Stimulated activated CD4-positive, alpha-beta T cell treated with anti-CD3 and anti-CD28 coated beads, Interleukin-2, amount 100 ng/mL, for 24 hours (primary cell): ENCODE measurements at places on chromosomes 11 and 22.

GRCh38 chr11:26806219-26806618 is 84.4 kb upstream of the SLC5A12 start:
- DNase-seq, result no peak

DNA sequence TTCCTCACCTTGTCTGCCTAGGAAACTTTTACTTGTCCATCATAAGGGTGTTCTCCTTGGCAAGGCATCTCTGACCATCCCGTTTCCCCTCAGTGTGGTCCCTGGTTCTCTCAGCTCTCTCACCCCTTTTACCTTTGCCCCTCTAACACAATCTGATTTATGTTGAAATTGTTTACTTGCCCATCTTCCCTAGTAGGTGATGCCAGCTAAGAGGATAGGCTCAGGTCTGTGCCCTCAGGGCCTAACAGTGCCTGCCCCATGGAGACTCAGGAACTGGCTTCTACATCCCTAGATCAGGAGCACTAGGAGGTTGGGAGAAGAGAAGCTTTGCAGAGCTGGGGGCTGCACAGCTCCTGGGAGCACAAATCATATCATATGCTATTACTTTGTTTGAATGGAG is 21.1 kb upstream of the ALG8 start:
- no peak for DNase-seq

DNA sequence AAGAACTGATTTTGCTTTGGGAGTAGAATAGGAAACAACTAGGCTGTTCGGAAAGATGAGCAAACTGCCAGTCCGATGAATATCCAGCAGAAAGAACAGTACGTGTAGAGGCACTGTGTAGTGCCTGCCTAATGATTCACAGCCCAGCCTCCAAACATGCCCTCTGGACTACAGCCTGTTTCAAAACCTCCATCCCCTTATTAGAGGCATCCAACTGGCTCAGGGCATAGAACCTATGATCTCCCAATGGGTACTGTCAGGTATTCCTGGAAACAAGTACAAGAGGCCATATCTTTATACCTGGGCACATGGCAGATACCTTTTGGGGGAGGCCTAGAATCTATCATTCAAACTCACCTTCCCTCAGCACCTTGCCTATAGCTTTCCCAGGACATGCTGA is 4.9 kb downstream of the RRP8 start:
- DNase-seq, result no peak

DNA sequence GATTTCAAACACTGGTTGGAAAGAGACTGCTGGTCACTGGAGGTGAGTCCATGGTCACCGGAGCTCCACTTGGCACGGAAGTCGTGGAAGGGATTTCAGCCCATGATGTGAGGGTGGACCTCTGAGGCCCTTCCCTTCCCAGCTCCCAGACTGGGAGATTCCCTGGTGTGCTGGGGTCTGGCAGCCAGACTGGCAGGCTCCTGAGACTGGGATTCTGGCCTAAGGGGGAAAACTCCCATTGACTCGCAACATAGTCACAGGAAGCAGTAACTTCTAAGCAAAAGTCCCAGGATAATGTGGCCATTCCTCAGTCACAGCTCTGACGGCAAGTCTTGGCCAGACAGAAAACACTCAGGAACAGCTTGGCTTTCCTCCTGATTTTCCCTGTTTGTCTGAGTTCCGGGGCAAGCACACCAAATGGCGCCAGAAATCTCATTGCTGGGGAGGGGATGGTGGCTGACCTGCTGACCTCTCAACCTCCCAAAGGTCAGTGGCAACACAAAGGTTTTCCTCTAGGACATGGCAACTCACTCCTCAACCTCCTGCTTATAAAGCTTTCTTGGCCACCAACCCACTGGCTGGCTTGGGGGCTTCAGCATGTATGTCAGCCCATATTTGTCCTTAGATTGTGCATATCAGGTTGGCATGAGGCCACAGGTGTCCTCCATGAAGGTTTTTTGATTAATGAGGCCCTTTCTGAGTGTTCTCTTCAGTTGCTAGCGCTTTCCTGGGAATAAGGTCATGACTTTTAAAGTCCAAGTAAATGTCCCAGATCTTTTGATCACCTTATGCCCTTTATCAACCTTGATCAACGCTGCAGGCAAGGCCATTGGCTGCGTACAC is 99.5 kb downstream of the CCDC81 start:
- no peak for DNase-seq

GRCh38 chr22:46058591-46059519 is 81.9 kb upstream of the WNT7B start:
- DNase-seq, result no peak

- DNase-seq, result no peak
Measured at GRCh38 chr22:31732089-31732829, 17.7 kb downstream of the PRR14L start.

DNA sequence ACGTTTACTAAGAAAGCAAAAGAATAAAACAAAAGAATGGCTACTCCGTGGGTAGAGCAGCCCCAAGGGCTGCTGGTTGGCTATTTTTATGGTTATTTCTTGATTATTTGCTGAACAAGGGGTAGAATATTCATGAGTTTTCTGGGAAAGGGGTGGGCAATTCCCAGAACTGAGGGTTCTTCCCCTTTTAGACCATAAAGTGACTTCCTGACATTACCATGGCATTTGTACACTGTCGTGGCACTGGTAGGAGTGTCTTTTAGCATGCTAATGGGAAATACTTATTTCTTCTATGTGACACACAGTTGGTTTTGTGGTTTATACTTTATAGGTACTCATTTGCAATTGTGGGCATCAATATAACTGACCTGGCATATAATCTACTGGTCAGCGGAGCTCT is 56.3 kb downstream of the SLN start:
- no peak for DNase-seq

DNA sequence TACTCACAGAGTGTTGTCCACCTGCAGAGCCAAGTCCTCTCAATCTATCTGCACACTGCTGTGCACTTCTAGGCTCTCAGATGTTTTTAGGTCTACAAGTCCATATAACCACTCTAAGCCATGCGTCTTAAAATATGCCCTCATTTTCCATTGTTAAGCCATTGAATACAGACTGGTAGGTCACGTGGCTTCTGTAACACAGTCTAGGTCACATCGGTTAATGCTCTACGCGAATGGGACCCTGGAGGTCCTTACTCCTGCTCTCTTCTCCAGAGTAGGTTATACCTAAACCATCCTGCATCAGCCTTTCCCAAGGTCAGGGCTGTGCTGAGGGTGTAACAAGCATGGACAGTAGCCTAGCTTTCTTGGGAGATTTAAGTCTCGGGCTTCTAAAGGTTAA is 819 bp downstream of the JAML start:
- no peak for DNase-seq

DNA sequence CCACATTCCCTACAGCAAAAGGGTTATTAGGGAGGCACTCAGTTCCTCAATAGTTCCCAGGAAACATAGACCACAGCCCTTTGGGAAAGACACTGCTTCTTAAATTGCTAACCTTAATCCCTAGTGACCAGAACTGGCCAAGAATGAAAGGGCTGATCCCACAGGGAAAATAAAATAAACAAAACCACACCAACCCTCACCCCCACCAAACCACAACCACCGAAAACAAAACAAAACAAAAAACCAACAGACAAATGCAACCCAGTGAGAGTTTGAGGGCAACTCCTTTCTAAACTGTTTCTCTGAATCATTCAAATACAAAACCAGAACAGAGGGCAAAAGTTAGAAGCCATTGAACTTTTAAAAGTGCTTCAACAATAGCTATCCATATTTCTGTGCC is 57.2 kb downstream of the NAV2 start:
- no peak for DNase-seq

GRCh38 chr11:67045314-67045713 is 11.3 kb upstream of the RHOD start:
- no peak for DNase-seq

GRCh38 chr11:61972112-61972671 is 4.8 kb upstream of the FTH1 start:
- DNase-seq, result no peak

- DNase-seq, result no peak
Measured at GRCh38 chr11:1604181-1604580, 4.1 kb downstream of the KRTAP5-3 start.

GRCh38 chr11:100727410-100727809 is 40.3 kb downstream of the ARHGAP42 start:
- no peak for DNase-seq

DNA sequence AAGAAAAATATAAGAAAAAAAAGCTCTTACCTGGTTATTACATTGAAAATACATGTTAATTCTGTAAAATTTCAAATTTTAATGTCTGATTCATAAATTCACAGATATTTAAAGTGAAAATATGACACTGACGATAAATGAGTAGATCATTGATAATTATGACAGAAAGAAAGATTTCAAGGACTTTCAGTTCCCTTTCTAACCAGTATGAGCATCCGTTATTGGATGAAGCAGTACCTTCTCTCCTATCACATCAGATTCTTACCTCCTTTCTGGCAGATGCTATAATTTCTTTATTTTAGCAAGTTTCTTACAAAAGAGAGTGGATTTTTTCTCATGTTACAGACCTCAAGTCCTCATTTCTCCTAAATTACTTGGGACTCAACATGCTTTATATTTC is 847.3 kb downstream of the JRKL start:
- no peak for DNase-seq

GRCh38 chr11:60314635-60315321 is 12.3 kb upstream of the MS4A6E start:
- DNase-seq, result no peak

- DNase-seq, result no peak
Measured at GRCh38 chr11:86117712-86118063, 48.8 kb upstream of the PICALM start.

GRCh38 chr11:76768088-76768908 is 14.9 kb upstream of the TSKU start:
- DNase-seq, result peak; percentile 4

GRCh38 chr22:33597274-33597985 is 322.8 kb downstream of the LARGE1 start:
- no peak for DNase-seq

DNA sequence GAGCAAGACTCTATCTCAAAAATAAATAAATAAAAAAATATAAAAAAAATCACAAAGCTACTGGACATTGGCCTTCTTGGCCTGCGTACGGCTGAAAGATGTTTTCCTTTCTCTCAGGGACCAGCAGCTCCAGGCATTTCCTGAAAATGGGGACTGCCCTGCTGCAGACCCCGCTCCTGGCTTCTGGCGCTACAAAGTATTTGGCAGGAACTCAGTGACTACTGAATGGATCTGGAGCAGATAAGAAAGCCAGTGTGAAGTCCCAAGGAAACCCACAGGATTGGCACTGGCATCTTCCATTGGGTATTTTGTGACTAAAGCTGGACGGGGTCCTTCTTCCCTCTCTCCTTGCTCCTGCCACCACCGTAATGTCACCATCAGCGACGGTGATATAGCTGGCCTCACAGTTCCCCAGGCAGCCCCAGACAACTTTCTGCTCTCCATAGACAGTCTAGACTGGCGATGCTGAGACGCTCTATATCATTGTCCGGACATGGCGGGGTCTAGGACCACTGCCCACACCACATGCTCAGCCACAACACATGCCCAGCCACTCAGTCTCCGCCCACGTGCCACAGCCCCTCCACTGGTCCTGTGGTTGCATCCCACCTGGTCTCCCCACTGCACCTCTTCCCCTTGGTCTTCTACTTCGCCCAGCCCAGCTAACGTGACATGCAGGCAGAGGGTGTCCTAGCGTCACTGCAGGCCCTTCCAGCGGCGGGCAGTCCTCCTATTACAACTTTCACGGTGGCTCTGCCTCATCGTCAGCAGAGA is 22.7 kb upstream of the YPEL1 start:
- no peak for DNase-seq

DNA sequence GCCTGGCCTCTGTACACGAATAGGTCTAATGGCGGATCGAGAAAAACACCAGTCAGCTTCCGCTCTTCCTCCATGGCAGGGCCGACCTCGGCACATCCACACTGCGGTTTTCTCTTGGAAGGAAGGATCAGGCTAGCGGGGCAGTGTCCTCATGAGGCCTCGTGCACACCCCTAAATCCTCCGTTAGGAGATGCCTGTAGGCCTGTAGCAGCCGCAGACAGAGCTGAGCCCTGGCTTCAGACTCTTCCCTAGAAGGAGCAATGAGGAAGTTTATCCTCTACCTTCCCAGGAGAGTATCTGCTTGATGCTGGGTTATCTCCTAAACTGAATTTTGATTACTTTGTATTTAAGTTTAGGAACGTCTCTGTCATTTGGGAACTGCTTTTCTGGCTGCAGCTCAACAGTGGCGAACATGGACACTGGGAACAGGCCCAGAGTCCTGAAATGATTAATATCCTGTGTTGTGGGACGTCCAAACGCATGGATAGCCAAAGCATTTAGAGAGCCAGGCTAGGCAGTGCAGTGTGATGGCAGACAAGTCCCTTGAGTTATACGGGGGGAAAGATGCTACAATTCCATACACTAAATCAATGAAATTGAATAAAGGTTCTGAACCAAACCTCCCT is 16.5 kb upstream of the BMAL1 start:
- DNase-seq, result no peak

DNA sequence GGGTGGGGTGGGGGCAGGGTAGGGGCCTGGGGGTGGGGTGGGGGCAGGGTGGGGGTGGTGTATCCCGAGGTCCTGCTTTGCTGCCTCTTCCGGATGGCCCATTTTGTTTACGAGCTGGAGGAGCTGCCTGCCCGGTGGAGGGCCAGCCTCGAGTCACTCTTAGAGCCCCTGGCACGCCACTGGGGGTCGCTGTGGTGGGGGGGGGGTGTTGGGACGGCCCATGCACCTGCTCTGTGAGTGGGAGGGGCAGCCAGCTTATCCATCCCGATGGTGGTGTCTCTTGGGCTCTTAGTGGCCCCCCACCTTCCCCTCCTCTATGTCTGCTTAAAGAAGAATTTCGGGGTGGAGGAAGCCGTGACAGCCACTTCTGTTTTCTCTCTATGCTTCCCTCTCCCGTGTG is 24.6 kb downstream of the MRGPRD start:
- peak; percentile 13 for DNase-seq

- no peak for DNase-seq
Measured at GRCh38 chr11:2289350-2289749, 12.4 kb downstream of the C11orf21 start.

- no peak for DNase-seq
Measured at GRCh38 chr11:123564221-123564620, 90.2 kb downstream of the SCN3B start.

DNA sequence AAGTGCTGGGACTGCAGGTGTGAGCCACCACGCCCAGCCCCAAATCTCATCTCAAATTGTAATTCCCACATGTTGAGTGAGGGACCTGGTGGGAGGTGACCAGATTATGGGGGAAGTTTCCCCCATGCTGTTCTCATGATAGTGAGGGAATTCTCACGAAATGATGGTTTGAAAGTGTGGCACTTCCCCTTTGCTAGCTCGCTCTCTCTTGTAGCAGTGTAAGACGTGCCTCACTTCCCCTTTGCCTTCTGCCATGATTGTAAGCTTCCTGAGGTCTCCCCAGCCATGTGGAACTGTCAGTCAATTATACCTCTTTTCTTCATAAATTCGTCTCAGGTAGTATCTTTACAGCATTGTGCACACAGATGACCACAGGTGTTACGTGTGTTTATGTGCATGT is 357.8 kb downstream of the CADM1 start:
- no peak for DNase-seq

GRCh38 chr22:38230108-38230825 is 28.5 kb downstream of the MAFF start:
- DNase-seq, result peak; percentile 38
